ENCODE measurements at places on chromosomes 16 and 17.

GRCh38 chr17:37490638-37491614 is 1.2 kb downstream of the DUSP14 start:
- DNase-seq: peak; percentile 74

- peak; percentile 17 for DNase-seq
Observed at GRCh38 chr17:81509207-81509971, 3.2 kb downstream of the ACTG1 start.

GRCh38 chr17:6856051-6856450 is 24.5 kb upstream of the TEKT1 start:
- DNase-seq: no peak

DNA sequence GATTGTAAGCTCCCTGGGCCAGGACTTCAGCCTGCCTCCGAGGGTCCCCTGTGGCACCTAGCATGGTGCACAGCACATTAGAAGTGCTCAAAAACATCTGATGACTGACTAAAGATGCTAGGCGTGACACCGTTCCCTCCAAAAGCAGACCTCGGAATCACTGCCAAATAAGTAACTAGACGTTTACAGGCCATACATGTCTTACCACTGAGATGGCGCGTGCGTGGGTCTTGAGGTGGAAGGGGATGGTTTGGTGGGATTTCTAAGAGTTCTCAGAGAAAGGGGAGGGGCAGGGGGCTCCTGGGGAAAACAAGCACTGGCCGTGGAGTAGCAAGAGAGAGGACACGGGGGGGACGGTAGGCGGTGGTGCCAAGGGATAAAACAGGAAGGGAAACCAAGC is 12.4 kb downstream of the MPO start:
- no peak for DNase-seq

- no peak for DNase-seq
Observed at GRCh38 chr17:77432034-77432661, 291.4 kb downstream of the SEC14L1 start.

DNA sequence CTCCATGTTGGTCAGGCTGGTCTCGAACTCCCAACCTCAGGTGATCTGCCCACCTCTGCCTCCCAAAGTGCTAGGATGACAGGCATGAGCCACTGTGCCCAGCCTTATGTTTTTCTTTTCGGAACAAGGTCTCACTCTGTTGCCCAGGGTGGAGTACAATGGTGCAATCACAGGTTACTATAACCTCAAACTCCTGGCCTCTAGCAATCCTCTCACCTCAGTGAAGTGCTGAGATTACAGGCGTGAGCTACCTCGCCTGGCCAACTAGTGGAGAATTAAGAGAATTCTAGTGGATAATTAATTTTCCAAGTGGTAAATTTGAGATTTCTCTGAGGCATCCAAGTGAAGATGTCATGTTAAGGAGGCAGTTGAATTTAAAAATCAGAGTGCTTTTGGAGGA is 2.9 kb upstream of the FBXO47 start:
- DNase-seq: no peak

DNA sequence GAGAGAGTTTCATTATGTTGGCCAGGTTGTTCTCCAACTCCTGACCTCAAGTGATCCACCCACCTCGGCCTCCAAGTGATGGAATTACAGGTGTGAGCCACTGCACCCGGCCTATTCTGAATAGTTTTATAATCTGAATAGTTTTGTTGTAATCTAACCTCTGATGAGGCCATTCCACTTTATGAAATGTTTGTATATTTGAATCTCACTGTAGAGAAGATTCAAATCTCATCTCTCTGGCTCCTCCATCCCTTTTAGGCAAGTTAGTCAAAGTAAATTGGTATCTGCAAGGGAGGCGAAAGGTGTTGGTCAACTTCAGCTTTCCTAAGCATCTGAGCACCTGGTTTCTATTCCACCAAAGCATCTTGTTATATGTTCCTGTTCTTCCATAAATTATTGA is 131.2 kb downstream of the BRIP1 start:
- no peak for DNase-seq

DNA sequence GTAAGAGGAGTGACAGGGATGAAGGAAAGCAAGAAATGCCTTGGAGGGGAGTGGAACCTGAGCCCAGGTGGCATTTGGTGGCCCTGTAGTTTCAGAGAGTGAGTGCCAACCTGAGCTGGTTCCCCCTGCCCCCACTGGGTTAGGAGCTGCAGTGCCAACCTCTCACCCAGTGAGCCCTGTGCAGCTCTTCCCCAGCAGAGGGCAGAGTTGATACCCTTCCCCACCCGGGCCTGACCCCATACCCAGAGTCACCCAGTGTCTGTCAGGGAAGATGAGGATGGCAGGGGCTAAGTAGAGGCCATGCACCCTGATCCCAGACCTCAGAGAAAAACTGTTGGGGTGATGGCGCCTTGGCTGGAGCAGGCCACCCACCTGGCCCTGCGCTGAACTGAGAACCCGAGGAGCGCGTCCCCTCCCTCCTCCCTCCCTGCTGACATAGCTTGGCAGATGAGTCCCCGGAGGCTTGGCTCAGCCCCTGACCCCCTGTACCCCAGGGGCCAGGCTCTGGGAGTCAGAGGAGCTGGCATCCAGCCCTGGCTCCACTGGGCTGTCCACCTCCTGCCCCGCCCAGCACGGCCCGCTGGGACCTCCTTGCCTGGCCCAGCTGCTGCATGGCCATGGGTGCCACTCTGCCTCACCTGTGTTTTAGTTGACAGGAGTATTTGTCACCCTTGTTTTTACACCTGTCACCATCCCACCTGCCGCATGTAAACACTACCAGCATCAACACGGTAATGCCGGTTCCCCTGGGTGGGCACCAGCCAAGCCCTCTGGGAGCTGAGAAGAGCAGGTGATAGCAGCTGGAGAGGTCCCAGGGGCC is 113.9 kb downstream of the AMFR start:
- DNase-seq: no peak

DNA sequence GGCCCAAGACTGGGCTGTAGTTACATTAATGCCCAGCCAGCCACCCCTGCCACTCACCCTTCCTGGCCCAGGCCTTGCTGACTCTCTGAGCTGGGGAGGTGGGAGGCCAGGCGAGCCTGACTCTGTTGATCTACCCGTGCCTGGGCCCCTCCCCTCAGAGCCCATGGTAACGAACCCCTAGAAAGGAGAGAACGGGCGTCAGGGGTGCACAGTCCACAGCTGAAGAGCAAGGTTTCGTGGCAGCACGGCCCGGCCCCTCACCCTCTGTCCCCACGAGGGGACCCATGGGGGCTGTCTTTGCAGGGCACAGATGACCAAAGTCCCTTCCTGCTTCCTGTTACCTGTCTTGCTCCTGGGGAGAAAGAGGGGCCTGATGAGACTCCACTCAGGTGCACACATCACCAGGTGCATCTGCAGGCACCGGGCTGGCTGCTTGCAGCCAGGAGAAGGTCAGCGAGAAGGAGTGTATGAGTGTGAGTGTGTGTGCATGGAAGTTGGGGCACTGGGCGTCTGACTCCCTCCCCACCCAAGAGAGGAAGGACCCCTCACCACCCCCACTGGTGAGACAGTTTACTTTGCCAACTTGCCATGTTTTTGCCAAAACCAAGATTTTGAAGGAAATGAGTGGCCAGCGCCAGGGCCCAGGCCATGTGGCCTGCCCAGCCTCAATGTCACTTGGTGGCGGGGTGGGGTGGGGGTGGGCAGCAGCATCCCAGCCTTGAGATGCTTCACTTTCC is 359.1 kb downstream of the SEC14L1 start:
- no peak for DNase-seq

DNA sequence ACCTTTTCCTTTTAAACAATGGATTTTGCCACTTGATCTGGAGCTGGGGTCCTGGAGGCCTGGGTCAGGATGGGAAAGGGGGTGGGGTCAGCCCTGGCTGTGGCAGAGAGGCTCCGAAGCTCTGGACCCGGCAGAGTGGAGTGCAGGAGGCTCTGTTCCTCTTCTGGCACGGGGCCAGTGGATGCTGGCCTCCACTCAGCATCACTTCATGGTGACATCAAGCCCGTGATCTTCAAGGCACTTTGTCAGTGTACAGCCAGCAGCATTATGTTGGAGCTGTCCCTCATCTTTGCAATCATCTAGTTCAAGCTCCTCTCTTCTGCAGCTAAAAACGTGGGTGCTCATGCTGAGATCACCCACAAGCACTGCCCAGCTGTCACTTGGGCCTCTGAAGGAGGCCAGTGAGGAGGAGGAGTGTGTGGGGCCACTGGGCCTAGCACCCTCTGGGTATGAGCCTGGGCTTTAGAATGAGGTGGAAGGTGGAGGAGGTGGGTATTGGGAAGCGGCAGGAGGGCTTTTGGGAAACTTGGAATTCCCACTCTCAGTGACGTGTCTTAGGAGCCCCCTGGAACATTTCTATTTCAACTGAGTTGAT is 45.9 kb upstream of the MGAT5B start:
- no peak for DNase-seq

DNA sequence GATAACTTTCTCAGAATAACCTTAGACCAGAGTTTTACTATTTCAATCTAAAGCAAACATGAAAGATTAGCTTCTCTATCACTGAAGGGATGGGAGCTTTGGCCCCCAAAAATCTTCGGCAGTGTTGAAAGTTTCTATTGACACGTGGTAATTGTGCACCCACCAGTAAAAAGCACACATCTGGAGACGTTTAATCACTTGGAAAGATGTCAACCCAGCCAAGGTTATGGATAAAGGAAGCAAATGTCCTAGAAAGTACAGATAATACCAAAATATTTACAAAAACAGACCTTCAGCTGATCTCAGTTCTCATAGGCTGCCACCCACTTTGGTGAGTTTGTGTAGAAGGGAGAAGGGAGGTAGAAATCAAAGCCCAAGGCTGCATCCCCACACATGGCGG is 5.3 kb downstream of the MYCBPAP start:
- no peak for DNase-seq

DNA sequence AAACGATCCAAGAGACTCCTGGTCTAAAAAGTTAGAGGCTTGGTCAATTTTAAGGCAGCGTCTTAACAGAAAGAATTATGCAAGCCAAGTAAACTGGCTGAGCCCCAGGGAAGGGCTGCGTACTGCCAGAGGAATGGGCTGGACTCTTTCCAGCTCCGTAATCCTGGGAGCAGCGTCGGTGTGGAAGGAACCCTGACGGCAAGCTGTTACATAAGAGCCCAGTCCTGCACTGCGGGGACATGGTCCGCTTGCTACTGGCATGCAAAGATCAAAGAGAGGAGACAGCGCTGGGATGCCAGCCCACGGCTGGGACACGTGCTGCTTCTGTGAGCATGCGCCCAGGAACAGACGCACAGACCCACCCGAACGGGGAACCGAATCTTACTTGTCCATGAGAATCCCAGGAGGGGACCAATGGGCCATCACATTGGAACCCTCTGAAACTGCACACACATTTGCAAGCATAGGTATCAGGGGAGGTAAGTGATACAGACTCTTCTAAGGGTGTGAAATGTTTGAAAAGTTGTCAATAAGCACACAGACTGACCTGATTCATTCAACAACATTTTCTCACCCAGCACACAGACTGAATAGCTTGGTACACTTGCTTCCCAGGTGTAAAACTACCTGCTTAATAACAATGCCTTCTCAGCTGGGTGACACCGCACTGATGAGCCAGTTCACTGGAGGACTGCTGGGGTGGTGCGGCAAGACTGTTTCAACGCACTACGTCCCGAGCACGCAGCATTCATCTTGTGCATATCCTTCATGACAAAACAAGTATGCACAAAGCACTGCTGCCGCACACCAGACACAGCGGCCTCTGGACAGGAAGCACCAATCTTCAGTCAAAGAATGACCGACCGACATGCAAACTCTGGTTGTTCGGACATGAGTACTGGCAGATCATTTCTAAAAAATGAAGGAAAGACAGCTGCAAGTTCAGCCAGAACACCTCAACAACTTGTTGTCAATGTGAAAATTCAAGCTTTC is 94.9 kb downstream of the ANKRD11 start:
- DNase-seq: peak; percentile 97

GRCh38 chr17:74296548-74296936 is 22.5 kb downstream of the DNAI2 start:
- peak; percentile 76 for DNase-seq

GRCh38 chr17:32504166-32504990 is 17.6 kb downstream of the CDK5R1 start:
- DNase-seq: no peak
